Gastrocnemius medialis (tissue), 4 donors: ENCODE measurements at places on chromosomes 6 and 20. TPM values are rescaled to one million over a fixed set of nuclear protein-coding genes. Genes with fewer than 3 reads are reported as not detected.

The HSPA12B gene
- total RNA-seq = 5.0 TPM

The TRIM10 gene
- total RNA-seq = not detected

The ADAT2 gene
- total RNA-seq = 0.51 TPM

GRCh38 chr6:155959898-155960495, 504.4 kb upstream of the NOX3 start:
- H3K4me3 ChIP-seq = no peak overlapping the region
- no peaks in the 10 kb centered on the region for H3K27me3 ChIP-seq
- H3K27ac ChIP-seq = no peak overlapping the region
- H3K36me3 ChIP-seq = no peaks in the 10 kb centered on the region
- H3K4me1 ChIP-seq = no peaks in the 10 kb centered on the region

DNA sequence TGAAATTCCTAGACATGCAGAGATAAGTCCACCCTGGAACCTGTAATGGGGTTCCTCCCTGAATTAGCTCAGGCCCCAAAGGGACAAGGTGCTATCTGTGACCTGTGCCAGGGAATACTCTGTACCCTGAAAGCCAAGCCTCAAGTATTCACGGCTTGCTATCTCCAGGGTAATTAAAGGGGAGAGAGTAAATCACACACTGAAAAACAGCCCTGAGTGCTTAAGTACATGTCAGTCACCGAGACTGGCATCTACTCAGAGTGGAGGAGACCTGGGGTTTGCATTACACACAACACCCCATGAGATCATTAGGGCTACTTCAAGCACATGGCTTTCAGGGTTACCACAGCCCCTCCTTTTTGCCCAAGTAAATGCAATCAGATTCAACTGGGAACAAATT, 188.1 kb downstream of the CD83 start:
- no peak for DNase-seq
- no peaks in the 10 kb centered on the region for H3K36me3 ChIP-seq
- no peaks in the 10 kb centered on the region for H3K27me3 ChIP-seq
- H3K4me1 ChIP-seq = no peaks in the 10 kb centered on the region
- no peak overlapping the region for H3K27ac ChIP-seq
- H3K4me3 ChIP-seq = no peak overlapping the region

DNA sequence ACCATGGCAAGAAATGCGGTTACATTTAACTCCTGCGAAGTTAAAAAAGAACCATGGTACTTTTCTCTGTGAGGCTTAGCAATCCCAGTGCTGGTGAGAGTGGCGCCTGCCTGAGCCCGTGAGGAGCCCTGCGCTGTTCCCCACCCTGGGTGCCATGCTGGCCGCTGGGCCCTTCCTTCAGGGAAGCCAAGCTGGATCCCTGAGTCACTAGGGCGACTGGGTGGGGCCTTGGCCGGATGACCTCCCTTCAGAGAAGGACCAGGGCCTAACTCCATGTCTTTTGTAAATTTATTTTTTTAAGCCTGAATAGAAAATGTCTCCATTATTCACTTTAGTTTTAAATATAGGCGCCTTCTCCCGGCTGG, 209.1 kb downstream of the ERMARD start:
- H3K4me3 ChIP-seq = no peak overlapping the region
- peaks cover 3% of the 10 kb centered on the region for H3K4me1 ChIP-seq
- peaks cover 12% of the 10 kb centered on the region for H3K27me3 ChIP-seq
- no peaks in the 10 kb centered on the region for H3K36me3 ChIP-seq
- DNase-seq = no peak

DNA sequence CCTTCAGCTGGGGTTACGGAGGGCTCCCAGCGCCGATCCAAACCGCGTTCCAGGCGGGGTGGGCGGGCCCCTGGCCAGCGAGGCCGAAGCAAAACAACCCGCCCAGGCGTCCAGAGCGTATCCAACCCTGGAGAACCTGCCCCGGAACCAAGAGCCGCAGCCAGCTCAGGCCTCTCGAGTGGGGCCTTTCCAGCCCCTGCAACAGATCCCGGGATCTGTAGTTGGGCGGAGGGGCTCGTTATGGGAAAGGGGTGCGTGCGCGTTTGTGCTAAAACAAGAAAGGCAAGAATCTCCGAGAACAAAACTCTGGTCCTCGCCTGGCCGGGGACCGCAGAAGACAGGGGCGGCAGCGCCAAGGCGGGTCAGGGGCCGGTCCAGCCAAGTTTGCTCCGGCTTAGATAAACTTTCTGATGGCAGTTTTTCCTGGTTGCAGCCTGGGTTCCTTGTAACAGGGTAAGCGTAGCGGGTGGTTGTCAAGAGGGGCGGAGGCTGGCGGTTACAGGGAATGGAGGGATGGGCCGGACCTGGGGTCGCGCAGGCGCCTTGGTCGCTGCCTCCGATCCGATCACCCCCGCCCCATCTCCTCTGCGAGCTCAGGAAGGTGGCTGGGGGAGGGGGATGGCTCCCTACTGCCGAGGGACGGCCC, 448 bp upstream of the RIN2 start:
- peak overlapping the region; percentile 99 for H3K27ac ChIP-seq
- no peaks in the 10 kb centered on the region for H3K36me3 ChIP-seq
- DNase-seq = peak; percentile 89
- H3K27me3 ChIP-seq = no peaks in the 10 kb centered on the region

DNA sequence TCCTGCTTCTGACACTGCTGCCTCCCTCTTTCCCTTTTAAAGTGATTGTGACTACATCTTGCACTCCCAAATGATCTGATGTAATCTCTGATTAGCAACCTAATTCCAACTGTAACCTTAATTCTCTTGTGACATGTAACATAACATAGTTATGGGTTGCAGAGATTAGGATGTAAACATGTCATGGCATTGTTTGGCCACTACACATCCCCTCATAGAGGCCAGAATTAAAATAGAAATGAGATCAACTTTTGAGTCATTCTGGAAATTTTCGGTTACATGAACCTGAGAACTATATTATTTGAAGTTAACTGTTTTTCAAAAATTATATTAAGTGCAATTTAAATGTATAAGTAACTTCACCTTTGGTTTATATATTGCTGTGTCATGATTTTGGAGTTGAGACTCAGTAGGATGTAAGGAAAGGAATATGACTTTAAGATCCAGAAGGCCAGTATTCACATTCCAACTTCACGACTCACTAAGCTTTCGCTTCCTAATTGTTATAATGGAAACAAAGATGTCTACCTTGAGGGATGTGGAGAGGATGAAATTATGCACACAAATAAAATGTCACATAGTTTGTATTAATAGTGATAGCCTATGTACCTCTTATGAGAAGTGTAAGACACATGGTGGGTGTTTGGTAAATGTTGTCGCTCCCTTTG, 611.9 kb upstream of the MAP3K7 start:
- H3K4me1 ChIP-seq = no peaks in the 10 kb centered on the region
- DNase-seq = no peak
- H3K27me3 ChIP-seq = no peaks in the 10 kb centered on the region

DNA sequence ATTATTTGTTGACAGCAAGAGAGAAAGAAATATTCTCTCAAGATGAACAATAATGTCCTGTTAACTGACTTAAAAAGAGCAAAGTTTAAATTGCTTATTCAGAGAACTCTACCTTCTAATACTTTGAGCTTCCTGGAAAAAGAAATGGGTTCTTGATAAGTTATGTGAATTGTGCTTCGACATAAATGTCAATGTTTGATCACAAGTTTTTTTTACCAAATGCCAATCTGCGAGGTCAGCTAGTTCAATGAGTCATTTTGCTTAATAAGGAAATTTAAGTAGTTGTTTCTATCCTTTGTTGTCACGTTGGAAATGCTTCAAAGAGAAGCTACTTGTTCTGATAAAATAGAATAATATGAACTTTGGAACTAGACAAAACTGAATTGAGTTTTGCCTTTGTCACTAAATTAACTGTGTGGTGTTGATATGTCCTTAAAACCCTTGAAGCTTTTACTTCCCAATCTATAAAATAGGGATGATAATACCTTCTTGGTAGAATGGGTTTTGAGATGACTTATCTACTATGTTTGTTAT, 642.1 kb upstream of the FLRT3 start:
- H3K4me1 ChIP-seq = no peaks in the 10 kb centered on the region
- H3K4me3 ChIP-seq = no peak overlapping the region
- no peak for DNase-seq
- H3K36me3 ChIP-seq = no peaks in the 10 kb centered on the region
- H3K27me3 ChIP-seq = no peaks in the 10 kb centered on the region

DNA sequence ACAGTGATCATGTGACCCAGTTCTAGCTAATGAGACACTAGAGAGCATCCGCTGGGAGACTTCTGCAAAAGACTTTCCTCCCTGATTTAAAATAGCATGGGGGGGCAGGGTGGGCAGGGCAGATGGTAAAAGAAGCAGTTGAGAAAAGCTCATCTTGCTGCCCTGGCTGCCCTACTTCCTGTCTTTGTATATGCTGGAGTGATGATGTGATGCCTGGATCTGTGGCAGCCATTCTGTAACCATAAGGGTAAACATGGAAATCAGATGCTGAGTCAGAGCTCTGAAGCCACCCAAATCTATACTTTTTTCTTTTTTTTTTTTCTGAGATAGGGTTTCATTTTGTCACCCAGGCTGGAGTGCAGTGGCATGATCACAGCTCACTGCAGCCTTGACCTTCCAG, 25.4 kb downstream of the ZFP64 start:
- no peaks in the 10 kb centered on the region for H3K4me1 ChIP-seq
- H3K36me3 ChIP-seq = peaks cover 26% of the 10 kb centered on the region
- H3K4me3 ChIP-seq = no peak overlapping the region
- DNase-seq = no peak
- no peaks in the 10 kb centered on the region for H3K27me3 ChIP-seq

GRCh38 chr20:61756966-61757677, 308.6 kb downstream of the TAF4 start:
- DNase-seq = no peak
- no peaks in the 10 kb centered on the region for H3K36me3 ChIP-seq
- H3K4me3 ChIP-seq = no peak overlapping the region
- no peaks in the 10 kb centered on the region for H3K4me1 ChIP-seq

- H3K4me1 ChIP-seq = no peaks in the 10 kb centered on the region
- no peak overlapping the region for H3K27ac ChIP-seq
Observed at GRCh38 chr6:148118244-148118643, 224.4 kb upstream of the SASH1 start.

- no peak overlapping the region for H3K27ac ChIP-seq
- no peaks in the 10 kb centered on the region for H3K36me3 ChIP-seq
- DNase-seq = no peak
- no peaks in the 10 kb centered on the region for H3K4me1 ChIP-seq
Observed at GRCh38 chr20:46630306-46630705, 21.0 kb downstream of the SLC13A3 start.

GRCh38 chr6:119328254-119328653, 21.3 kb downstream of the MAN1A1 start:
- DNase-seq = no peak
- peaks cover 3% of the 10 kb centered on the region for H3K4me1 ChIP-seq
- H3K27me3 ChIP-seq = no peaks in the 10 kb centered on the region
- H3K36me3 ChIP-seq = no peaks in the 10 kb centered on the region
- H3K4me3 ChIP-seq = no peak overlapping the region
- no peak overlapping the region for H3K27ac ChIP-seq

DNA sequence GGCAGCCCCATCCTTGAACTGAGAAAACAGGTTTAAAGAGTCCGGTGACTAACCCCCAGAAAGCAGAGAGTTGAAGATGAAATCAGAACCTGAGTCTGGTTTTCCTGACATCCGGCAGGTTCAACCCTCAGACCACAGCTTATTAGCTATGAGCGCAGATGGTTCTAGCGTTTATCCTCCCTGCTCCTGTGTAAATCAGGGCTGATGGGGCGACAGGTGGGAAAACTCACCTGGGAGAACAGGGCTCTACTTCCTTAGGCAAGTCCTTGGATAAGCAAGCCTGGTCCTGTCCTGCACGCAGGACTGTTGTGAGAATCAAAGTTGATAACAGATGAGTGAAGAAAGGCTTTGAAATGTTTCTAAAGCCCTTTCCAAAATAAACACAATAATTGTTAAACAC, 31.4 kb downstream of the GHRH start:
- H3K4me1 ChIP-seq = peaks cover 82% of the 10 kb centered on the region
- H3K27me3 ChIP-seq = no peaks in the 10 kb centered on the region
- no peak overlapping the region for H3K4me3 ChIP-seq

GRCh38 chr6:153947808-153948447, 91.1 kb upstream of the OPRM1 start:
- no peak for DNase-seq
- no peaks in the 10 kb centered on the region for H3K36me3 ChIP-seq
- no peaks in the 10 kb centered on the region for H3K4me1 ChIP-seq
- H3K27ac ChIP-seq = no peak overlapping the region

- H3K36me3 ChIP-seq = no peaks in the 10 kb centered on the region
- H3K27ac ChIP-seq = no peak overlapping the region
- DNase-seq = no peak
- no peaks in the 10 kb centered on the region for H3K4me1 ChIP-seq
- H3K27me3 ChIP-seq = no peaks in the 10 kb centered on the region
Observed at GRCh38 chr6:131819572-131820124, 11.8 kb downstream of the ENPP1 start.
